ENCODE measurements at places on chromosomes 2 and 18.

DNA sequence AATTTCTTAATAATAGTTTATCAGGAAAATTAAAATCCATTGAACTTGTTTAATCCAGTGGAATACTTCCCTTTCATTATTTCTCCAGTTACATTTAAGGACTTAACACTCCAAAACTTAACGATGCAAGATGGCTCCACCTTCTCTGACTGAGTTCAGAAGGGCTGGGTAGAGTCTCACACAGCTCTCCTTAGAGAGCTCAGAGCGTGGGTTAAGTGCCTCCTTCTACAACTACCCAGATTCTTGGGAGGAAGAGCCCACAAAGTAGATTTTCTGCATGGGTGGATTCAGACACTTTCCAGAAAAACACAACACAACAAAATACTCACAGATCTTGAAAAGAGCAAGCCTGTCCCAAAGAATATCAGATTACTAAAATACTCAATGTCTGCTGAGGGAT, 130.6 kb downstream of the THADA start:
- DNase-seq: no peak

DNA sequence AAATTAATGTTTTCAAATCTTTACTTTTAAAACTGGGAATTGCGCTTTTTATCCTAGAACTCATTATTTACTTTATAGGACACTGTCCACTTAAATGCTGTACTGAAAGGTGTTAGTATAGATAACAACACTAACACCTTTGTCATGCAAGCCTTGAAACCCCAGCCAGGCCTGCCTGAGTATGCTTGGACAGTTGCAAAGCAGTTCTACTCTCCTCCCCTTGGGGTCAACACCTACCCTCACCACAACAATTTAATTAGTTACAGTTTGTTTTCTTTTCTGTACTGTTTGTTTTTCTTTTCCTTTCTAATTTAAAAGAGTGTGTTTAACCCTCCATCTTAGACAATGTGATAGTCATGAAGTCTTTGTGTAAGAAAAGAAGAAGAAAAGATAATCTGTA, 18.9 kb upstream of the FAM98A start:
- no peak for DNase-seq

DNA sequence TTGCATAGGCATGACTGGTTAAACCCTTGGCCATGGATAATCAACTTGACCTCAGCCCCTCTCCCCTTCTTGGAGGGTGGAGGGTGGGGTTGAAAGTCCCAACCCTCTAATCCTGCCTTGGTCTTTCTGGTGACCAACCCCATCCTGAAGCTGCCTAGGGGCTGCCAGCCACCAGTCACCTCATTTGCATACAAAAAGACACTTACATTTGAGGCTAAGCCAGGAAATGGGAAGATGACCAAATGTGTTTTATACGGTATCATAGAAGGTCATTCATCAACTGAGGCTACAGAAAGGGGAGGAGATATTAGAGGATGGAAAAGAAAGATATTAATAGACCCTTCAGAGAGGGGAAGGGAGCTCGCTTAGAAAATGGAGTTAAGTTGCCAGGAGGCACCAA, 96.8 kb downstream of the NCK2 start:
- DNase-seq: no peak

DNA sequence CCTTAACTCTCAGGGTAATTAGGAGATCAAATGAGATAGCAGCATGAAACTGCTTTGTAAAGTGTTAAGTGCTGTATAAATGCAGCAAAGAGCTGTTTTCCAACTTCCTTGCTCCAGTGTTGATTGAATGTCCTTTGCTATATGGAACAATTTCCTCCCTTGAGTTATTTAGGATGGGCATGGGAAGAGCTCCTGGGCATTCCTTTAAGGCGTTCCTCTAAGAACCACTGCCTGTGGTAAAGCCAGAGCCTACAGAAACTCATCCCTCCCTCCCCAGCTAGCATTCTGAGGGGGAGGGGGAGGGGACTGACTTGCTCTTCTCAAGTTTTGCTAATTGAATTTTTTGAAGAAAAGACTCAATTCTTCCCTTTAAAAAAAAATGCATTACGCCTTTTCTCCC, 1.4 kb downstream of the AKAIN1 start:
- no peak for DNase-seq

DNA sequence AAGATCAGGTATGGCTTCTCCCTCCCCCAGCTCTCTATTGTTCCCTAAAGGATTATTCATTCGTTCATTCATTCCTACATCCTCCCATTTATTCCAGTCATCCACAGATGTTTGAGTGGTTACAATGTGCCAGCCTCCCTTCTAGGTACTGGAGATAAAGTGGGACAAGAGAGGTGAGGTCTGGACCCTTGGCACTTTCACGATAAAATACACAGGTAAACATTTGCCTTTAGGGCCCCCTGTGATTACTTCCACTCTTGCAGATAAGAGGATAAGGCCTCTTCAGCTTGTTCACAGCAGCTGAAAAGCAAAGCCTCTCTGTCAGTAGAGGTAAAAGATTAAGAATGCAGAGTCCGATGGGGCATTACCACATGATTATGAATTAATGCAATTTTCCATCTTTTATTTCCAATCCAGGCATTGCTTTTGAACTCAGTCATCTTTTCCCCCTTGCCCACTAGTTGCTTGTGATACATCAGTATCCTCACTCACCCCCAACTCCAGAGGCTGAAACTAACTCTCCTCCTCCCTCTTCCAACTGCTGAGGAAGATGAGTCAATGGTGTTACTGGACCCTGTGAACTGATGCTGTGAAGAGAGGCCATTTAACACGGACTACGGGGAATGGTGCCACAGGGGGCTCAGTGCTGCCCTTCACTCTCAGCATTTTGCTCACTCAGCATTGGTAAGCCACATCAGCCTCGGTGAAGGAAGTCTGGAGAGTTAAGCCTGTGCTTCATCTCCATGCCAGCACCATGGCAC, 1.1 kb upstream of the DPP4 start:
- no peak for DNase-seq

DNA sequence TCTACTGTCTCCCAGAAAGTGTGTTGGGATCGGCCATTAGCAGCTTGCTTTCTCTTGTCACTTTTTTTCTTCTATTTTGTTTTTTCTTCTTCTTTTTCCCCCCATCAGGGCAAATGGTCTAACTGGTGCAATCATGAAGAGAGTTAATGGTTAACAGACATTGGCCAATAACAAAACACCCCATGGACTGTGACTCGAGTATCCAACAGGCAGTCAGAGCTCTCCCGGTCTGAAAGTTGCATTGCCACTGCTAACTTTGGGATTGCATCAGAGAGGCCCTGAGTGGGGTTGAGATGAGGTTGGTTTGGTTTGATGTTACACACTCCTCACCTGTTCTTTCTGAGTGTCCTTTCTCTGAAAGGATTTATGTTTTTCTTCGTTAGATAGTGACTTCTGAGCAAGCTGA, 12.9 kb upstream of the SNORC start:
- DNase-seq: no peak

- no peak for DNase-seq
These were observed 263.8 kb downstream of the TCF4 start for GRCh38 chr18:55324166-55324565.

DNA sequence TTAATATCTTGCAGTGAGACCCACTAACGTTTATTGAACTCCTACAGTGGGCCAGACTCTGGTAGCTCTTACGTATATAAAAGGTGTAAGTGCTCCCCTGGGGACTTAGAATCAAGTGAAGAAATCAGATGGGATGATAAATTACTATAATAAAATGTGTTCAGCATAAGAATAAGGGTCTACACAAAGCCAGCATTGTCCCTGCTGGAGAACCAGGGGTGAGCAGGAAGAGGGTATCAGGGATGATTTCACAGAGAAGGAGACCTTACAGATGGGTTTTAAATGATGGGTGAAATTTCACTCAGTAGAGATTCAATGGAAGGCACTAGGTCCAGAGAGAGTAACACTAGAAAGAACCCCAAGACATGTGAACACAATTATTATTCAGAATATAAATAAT, 20.7 kb downstream of the NRXN1 start:
- no peak for DNase-seq

GRCh38 chr18:5582849-5583681, 39.3 kb upstream of the EPB41L3 start:
- DNase-seq: no peak

GRCh38 chr2:234533626-234534025, 36.7 kb upstream of the ARL4C start:
- DNase-seq: no peak

GRCh38 chr2:201018636-201019035, 52.8 kb downstream of the HYCC2 start:
- no peak for DNase-seq

DNA sequence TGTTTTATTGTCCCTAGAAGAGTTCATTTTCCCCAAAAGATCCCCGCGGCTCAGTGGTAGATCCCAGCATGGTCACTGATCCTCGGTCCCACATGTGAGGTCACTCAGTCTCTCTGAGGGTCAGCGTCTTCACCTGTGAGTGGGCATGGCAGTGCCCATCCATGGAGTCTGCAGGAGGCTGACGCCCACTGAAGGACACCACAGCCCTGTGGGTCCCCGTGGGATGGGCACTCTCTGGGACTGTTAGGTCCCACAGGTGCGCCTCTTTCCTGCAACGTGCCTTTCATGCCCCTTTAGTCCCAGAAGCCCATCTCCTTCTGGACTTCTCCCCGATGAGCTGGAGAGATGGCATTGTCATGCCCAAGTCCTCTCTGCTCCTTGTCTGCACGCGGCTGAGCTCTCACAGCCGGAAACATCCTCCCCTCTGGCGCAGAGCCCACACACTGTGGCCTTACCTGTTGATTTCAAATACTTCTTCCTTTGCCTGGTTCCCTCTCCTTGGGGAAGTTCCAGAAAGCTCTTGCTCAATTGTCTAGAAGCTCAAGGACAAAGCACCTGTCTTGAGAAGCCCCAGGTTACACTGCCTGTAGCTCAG, 75.9 kb downstream of the PTGR3 start:
- no peak for DNase-seq

GRCh38 chr2:191202209-191202721, 42.9 kb upstream of the MYO1B start:
- DNase-seq: no peak

DNA sequence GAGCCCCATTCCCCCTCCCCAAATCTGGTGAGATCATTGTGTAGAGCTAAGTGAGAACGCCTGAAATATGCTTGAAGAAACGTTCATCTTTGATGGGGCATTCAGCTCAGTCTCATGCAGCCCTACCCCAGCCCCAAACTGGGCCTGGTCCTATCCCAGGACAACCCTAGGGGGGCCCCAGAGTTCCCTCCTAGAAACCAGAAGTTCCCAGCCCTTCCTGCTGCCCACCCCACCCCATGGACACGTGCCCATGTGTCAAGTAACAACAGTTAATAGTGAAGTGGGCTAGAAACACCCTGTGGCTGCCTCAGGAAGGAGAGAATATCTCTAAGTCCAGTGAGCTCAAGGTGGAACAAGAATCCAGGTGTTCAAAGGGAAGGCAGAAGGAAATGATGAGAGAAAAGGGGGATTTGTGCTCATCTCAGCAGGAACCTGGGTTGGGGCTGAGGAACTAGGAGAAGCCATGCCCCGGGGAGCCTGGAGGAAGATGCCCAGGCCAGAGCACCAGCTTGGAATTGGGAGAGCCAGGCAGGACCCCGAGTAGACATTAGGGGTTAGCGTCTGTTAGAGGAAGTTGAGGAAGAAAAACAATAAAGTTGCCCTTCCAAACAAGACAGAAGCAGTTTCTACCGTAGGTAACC, 20.1 kb upstream of the SLC20A1 start:
- DNase-seq: no peak

DNA sequence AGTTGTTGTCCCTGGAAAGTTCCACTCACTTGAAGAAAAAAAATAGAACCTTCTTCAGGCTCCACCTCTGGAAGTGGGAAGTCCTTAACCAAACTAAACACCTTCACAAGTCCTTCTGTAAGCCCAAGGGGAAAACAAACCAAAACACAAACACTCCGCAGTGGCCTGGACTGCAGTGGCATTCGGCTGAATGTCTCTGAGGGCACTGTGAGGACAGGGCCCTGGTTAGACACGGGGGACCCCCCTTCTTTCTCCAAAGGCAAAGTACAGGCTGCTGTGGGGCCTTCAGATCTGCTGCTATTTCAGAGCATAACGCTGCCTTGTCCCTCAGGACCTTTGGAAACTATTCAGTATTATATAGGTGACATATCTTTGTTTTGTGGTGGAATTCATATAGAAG, 28.1 kb downstream of the FOSL2 start:
- no peak for DNase-seq

DNA sequence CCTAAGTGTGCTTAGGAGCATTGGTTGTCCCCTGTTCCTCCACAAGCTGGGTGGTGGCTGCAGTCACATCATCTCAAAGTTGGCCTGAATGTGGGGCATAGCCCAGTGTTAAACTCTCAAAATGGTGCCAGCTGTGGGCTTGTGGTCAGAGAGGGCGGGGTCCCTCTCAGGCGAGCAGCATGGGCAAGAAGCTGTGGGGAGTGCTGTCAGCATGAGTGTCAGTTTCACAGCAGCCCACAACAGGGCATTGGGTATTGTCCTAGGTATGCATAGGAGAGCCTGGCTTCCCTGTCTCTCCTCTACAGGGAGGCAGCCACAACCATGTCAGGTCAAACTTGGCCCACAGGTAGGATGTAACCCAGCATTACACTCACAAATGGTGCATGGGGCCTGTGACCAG, 285.6 kb upstream of the THSD7B start:
- no peak for DNase-seq

GRCh38 chr2:144670080-144670479, 150.2 kb upstream of the ZEB2 start:
- no peak for DNase-seq

DNA sequence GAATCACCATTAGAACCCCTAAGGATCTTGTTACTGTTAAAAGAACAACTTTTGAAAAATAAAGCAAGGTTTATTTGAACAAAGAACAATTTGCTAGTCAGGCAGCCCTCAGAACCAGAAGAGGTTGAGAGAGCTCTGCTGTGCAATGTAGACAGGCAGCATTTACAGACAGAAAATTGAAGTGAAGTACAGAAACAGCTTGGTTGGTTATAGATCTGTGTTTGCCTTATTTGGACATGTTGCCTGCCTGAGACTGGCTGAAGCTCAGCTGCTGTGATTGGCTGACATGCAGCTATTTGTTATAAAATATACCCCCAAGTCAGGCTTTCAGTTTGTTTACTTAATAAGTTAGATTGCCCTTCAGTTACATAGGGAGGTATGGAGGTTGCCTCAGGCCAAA, 12.5 kb downstream of the MSTN start:
- DNase-seq: no peak

DNA sequence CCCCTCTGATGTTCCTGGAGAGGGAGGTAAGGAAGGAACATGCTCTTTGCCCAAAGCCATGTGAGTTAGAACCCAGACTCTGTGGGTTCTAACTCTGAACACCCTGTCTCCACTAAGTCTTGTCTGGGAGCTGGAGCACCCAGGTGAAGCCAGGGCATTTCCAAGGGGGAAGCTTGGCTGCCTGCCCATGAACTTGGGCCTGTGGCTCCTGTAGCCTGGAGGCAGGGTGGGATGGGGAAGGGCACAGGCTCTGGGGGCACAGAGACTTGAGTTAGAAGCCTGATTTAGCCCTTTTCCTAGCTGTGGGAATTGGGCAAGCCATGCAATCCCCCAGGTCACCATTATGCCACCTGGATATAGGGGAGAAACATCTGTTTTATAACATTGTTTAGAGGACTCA, 65.2 kb downstream of the LBH start:
- no peak for DNase-seq

DNA sequence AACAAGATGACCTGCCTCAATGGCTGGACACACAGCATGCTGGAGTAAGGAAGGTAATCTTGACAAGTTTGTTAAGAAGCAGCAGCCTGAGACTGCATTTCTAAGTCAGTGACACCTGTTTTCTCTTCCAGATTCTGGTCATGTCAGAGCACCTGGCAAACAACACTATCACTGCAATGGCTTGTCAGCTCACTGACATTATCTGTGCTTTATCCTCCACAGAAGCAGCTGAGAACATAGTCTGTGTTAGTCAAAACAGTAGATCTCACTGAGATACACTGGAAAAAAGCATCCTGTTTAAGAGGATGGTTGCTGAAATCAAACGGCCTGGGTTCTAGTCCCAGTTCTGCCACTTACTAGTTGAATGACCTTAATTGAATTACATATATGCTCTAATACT, 355.2 kb downstream of the RIT2 start:
- no peak for DNase-seq
